SIG-M5 (cell line): ENCODE measurements at places on chromosomes 13 and 19.
A peak's percentile ranks its signal among the peaks of the same experiment; 100 is the strongest.

GRCh38 chr13:38680912-38681311, 6.0 kb upstream of the FREM2 start:
- no peak for DNase-seq

DNA sequence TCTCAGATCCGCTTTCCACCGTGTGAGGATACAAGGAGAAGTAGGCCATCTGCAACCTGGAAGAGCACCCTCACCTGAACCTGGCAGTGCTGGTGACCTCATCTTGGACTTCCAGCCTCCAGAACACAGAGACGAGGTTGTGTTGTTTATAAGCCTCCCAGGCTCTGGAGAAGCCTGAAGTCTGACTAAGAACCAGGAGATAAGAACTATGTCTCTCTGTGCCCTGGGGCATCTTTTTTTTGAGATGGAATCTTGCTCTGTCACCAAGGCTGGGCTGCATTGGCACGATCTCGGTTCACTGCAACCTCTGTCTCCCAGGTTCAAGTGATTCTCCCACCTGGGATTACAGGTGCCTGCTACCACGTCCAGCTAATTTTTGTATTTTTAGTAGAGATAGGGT, 14.5 kb downstream of the FCGBP start:
- no peak for DNase-seq

DNA sequence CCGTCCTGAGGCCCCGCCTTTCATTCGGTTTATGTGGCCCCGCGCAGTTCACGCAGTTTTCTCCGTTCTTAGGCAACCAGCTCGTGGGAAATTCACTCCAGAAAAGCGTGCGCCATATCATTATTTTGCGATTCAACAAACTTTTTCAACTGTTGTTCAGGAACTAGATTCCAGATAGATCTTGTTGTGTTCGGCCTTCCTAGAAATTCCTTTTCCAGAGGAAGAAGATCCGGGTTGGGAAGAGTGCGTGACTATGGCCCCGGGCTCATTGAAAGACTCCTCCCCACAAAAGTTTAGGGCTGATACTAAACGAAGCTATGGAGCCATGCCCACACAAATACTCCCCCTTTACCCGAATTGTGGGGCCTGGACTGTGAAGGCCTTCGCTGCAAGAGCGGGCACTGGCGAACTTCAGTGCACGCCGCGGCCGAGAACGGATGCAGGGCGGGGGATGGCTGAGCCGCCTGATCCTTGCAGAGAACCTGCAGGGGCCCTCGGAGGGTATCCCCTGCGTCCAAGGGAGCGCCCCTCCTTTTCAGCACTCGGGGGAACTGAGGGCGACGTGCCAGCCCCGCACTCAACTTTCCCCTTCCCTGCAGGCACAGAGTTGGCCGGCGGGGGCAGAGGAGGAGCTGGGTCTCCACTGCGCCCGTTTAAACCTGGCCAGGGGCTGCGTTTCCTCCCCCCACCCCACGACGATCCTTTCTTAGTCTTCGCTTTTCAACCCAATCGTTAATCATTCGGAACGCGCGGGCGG, 904 bp upstream of the SOX1 start:
- DNase-seq: no peak

GRCh38 chr19:858868-859843, at the start of gene CFD:
TSS of gene CFD (plus strand) at chr19:859664. CDS start at chr19:859690, 26 bp downstream.
- no peak for DNase-seq

DNA sequence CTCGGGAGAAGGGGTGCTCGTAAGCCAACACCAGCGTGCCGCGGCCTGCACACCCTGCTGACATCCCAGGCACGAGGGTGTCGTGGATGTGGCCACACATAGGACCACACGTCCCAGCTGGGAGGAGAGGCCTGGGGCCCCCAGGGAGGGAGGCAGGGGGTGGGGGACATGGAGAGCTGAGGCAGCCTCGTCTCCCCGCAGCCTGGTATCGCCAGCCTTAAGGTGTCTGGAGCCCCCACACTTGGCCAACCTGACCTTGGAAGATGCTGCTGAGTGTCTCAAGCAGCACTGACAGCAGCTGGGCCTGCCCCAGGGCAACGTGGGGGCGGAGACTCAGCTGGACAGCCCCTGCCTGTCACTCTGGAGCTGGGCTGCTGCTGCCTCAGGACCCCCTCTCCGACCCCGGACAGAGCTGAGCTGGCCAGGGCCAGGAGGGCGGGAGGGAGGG, 2.4 kb downstream of the IZUMO4 start:
- no peak for DNase-seq

DNA sequence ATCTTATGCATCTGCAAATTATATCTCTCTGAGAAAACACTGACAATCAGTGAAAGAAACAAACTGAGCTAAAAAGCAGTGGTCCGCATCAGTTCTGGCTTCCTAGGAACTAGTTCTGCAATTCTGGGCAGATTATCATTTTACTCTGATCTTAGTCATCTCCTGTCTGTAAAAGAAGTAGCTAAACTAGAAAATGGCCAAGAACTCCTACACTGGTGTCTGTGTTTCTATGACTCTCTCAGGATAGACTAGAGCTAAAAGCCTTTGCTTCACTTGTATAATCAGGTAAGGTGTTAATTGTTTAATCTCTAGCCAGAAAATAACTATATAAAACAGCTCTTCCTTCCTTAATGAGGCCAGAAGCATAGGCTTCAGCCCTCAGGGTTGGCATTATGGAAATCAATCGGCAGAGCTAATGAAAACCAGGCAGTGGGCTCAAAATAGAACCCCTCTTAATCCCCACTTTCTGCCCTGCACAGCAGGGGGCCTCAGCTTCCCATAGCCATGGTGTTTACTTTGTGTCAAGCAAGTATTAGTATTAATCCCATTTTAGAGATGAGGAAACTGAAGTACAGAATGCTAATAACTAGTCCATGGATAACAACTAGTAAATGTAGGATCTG, 459.2 kb downstream of the FGF14 start:
- DNase-seq: no peak

- no peak for DNase-seq
Measured at GRCh38 chr19:10061717-10062310, 24.3 kb upstream of the SHFL start.

DNA sequence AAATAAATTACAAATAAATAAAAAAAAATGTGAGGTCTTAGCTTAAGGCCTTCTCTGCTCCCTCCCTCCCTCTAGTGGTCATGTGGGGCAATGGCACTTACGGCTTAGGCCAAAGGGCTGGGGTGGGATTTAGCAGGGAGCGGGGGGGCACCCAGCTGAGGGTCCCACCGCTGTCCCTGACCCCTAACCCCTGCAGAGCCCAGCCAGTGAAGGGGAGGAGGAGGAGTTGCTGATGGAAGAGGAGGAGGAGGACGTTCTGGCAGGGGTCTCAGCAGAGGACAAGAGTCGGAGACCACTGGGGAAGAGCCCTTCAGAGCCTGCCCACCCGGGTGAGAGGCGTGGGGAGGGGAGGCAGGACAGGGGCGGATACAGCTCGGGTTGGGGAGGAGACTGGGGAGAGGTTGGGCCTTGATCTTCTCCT, 9.3 kb downstream of the MPND start:
- no peak for DNase-seq

DNA sequence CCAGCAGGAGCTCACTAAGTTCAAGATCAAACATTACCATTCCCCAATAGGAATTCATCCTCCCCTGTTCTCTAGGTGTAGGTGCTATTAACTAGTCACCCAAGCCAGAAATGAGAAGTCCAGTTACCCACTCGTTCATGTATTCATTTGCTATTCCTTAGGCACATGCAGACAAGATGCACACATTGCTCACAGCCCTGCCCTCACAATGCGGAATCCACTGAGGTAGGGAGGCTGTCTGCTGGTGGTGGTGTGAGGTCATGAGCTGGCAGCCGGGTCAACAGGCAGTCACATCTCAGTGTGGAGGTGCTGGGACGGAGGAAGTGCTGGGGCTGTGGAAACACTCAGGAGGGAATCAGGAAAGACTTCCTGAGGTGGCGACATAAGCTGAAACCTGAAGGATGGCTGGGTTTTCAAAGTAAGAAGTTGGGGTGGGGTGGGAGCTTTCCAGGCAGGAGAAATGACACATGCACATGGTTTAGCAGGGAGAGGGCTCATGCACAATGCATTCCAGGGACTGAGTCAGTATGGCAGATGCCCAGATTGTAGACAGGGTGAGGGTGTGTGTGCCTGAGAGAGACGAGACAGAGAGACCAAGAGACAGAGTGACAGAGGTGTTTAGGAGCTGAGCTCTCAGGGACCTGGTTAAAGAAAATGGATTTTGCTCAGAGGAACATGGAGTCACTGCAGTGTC, 117.6 kb downstream of the USP12 start:
- DNase-seq: no peak

DNA sequence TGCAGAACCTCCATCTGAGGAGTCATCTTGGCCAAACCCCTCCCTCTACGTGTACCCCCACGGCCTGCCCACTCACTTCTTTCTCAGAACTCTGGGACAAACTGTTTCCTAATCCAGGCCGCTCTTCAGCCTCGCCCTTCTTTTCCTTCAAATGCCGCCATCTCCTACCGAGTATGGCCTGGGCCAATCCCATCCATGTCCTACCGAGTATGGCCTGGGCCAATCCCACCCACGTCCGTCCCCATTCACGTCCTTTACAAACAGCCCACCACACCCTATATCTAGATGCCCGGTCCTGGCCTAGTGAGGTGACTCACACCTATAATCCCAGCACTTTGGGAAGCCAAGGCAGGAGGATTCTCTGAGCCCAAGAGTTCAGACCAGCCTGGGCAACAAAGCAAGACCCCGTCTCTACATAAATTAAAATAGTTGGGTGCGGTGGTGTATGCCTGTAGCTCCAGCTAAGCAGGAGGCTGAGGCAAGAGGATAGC, 1.1 kb downstream of the TMEM160 start:
- no peak for DNase-seq

DNA sequence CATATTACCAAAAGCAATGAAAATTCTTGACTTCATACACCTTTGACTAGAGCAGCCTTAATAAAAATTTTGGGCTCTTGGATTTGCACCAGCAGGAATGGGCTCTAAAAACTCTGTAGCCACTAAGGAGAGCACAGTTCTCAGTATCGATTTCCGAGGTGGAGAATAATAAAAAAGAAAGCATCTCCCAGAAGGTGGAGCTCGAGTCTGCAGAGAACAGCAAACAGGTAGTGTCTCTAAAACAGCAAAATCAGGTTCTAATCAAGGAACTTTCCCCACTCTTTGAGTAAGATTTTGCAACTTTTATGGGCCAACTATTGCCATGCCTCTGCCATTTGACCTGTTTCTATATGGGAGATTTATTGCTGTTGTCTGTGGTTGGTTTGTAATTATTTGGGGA, 258.7 kb upstream of the GPC6 start:
- DNase-seq: no peak

DNA sequence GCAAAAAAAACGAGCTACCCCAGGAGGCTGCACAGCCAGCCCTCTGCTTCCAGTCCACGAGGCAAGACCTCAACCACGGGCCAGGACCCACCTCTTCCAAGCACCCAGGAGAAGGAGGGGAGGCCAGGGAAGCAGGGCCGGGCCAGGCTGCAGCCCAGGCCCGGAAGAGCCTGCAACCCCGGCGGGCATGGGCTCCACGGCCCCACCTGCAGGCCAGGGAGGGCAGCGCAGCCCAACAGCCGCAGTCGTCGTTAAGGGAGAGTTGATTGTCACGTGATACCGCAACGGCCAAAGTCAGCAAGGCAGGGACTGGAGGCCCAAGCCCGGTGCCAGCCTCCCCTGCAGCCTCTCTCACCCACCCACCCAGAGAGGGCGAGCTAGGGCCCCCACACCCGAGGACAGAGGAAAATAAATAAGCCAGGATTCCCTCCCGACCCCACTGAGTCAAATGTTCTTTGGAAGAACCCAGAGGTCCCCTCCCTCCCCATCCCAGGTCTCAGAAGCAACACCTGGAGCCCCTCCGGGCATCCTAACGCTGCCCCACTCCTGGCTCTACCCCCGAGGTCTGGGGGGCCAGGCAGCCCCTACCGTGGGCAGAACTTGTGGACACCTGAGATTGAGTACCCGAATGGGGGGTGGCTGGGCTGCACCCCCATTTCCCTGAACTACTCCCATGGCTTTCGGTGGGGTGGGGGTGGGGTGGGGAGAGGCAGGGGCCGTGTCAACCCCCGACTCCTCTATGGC, 5.2 kb upstream of the REXO1 start:
- peak; percentile 32 for DNase-seq

GRCh38 chr13:31846961-31847752, 107.8 kb downstream of the RXFP2 start:
- no peak for DNase-seq

GRCh38 chr13:21671620-21672286, 880 bp downstream of the FGF9 start:
- DNase-seq: no peak

GRCh38 chr13:91313581-91313980, 33.9 kb upstream of the MIR17HG start:
- DNase-seq: no peak

DNA sequence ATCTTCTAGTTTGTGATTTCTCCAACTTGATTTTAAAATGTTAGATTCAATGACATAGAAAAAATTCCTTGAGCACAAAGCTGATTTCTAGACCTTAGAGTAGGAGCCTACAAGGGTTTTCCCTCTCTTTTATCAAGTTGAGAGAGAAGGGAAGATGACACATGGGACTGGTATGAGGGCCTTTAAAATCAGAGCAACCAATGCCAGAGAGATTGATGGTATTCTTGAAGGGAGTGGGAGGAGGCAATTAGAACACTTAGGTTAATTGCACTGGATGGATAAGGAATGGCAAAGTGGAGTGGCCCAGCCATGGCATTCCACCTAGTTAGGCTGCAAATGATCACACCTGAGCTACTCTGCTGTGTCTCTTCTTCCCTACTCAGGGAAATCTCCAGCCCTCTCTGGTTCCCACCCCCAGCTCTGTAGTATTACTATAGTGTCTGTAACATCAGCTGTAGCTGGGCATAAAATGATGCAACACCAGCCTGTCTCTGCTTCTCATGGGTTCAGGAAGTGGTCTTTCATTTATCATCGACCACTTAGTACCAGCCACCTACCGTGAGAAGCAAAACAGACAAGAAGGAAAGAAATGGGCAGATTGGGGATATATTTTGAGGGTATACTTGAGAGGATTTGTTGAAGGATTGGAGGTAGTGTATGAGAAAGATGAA, 333.6 kb downstream of the DLEU7 start:
- DNase-seq: no peak

- no peak for DNase-seq
Measured at GRCh38 chr19:32870981-32871451, 1.4 kb upstream of the SLC7A9 start.

DNA sequence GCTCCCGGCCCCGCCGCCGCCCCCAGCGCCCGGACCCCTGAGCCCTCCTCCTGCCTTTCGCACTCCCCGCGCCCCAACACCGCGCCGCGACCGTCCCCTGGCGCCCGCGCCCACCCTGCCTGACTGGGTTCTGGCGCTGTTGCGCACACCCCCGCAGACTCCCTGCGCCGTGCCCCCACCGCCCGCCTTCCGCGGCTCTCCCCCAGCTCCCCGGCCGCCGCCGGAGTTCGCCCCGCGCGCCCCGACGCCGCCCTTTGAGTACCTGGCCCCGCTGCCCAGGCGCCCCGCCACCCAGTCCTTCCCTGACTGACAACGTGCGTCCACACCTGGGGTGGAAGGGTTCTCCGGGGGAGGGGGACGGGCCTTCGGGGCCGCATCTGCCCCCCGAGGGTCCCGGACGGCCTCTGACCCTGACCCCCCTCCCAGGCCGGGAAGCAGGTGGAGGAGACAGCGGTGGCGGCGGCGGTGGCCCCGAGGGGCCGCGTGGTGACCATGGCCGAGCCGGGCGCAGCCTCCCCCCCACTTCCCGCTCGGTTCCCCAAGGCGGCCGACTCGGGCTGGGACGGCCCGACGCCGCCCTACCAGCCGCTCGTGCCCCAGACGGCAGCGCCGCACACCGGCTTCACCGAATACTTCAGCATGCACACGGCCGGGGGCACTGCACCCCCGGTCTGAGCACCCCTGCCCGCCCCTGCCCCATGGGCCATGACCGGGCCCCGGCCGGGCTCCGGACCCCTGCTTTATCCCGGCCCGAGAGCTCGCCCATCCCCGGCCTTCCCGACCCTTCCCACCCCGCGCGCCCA, 1.4 kb upstream of the MEGF8 start:
- no peak for DNase-seq

- no peak for DNase-seq
Measured at GRCh38 chr13:59587971-59588716, 575.6 kb downstream of the DIAPH3 start.
